ENCODE measurements at places on chromosomes 6 and 20. TPM values are rescaled to one million over a fixed set of nuclear protein-coding genes. Genes with fewer than 3 reads are reported as not detected.

The CFB gene
- total RNA-seq: 190 TPM

The TP53INP2 gene
- total RNA-seq: 4.9 TPM

The AK9 gene
- total RNA-seq: 15.2 TPM

The SLC17A9 gene
- 17.3 TPM for total RNA-seq
